ENCODE measurements at places on chromosomes 6 and 20. TPM values are rescaled to one million over a fixed set of nuclear protein-coding genes. Genes with fewer than 3 reads are reported as not detected.

Gene SAMD10
- total RNA-seq = 0.83 TPM

Gene OOEP
- not detected for total RNA-seq

Gene STX11
- 6.2 TPM for total RNA-seq

Gene LRRC1
- total RNA-seq = 4.4 TPM

Gene CST11
- not detected for total RNA-seq

Gene NT5DC1
- 2.6 TPM for total RNA-seq

Gene NFATC2
- total RNA-seq = 12.1 TPM

Gene RBBP8NL
- 0.35 TPM for total RNA-seq

Gene HINT3
- total RNA-seq = 18.6 TPM

Gene CRYBG1
- total RNA-seq = 6.9 TPM

Gene ILRUN
- 44.7 TPM for total RNA-seq

Gene GPR6
- not detected for total RNA-seq

Gene EPB41L2
- total RNA-seq = 237 TPM

Gene STMN3
- total RNA-seq = 21.7 TPM

Gene HDGFL1
- total RNA-seq = not detected

GRCh38 chr6:123380257-123380656 lies 256.5 kb downstream of the TRDN start:
- H3K4me3 ChIP-seq = no peak overlapping the region
- H3K4me1 ChIP-seq = no peaks in the 10 kb centered on the region
- no peaks in the 10 kb centered on the region for H3K27me3 ChIP-seq

DNA sequence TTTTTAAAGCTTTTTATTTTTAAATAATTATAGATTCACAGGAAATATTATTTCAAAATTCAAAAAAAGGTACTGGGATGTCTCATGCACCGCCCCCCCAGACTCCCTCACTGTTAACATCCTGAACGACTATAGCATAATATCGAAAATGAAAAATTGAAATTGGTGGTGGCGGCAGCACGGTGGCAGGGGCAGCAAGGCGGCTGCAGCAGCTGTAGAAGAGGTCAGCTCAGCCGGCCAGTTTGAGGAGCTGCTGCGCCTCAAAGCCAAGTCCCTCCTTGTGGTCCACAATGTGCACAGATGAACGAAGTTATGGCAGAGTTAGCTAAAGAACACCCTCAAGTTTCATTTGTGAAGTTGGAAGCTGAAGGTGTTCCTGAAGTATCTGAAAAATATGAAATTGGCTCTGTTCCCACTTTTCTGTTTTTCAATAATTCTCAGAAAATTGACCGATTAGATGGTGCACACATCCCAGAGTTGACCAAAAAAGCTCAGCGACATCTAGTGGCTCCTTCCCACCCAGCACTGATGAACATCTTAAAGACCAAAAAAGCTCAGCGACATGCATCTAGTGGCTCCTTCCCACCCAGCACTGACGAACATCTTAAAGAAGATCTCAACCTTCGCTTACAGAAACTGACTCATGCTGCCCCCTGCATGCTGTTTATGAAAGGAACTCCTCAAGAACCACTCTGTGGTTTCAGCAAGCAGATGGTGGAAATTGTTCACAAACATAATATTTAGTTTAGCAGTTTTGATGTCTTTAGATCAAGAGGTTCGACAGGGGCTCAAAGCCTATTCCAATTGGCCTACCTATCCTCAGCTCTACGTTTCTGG lies 100.8 kb downstream of the FAM217A start:
- H3K36me3 ChIP-seq = no peaks in the 10 kb centered on the region
- peak; percentile 32 for DNase-seq
- no peak overlapping the region for H3K4me3 ChIP-seq
- H3K4me1 ChIP-seq = no peaks in the 10 kb centered on the region
- H3K27ac ChIP-seq = no peak overlapping the region
- H3K27me3 ChIP-seq = no peaks in the 10 kb centered on the region

- H3K27ac ChIP-seq = peak overlapping the region; percentile 9
- H3K27me3 ChIP-seq = no peaks in the 10 kb centered on the region
- no peaks in the 10 kb centered on the region for H3K36me3 ChIP-seq
Observed at GRCh38 chr6:113672491-113673149, 184.5 kb upstream of the MARCKS start.

DNA sequence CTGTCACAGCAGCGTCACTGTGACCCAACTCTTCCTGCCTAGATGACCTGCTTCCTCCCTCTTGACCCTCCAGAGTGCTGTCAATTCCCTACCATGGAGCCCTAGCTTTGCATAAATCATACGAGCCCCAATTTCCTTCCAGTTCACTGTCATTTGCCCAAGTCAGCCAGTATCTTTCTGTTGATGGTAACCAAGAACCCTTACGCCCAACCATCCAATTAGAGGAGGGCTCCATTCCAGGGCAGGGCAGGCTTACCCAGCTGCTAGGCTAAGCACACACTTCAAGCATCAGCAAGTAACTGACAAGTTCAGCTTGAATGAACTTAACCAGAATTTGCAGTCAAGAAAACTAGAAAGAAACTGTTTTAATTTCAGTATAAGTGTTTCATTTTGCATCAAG lies 25.7 kb downstream of the WFDC3 start:
- H3K36me3 ChIP-seq = no peaks in the 10 kb centered on the region
- no peak overlapping the region for H3K4me3 ChIP-seq
- H3K27me3 ChIP-seq = no peaks in the 10 kb centered on the region
- H3K27ac ChIP-seq = no peak overlapping the region
- no peaks in the 10 kb centered on the region for H3K4me1 ChIP-seq

- no peaks in the 10 kb centered on the region for H3K4me1 ChIP-seq
- H3K27me3 ChIP-seq = no peaks in the 10 kb centered on the region
- no peak for DNase-seq
- H3K27ac ChIP-seq = no peak overlapping the region
- H3K4me3 ChIP-seq = no peak overlapping the region
Observed at GRCh38 chr6:44514085-44514484, 126.6 kb downstream of the CDC5L start.

- DNase-seq = no peak
- H3K4me1 ChIP-seq = no peaks in the 10 kb centered on the region
- H3K36me3 ChIP-seq = no peaks in the 10 kb centered on the region
- H3K27ac ChIP-seq = no peak overlapping the region
- H3K27me3 ChIP-seq = no peaks in the 10 kb centered on the region
Observed at GRCh38 chr6:43488667-43489276, 11.4 kb downstream of the TJAP1 start.

GRCh38 chr6:62441182-62441581 lies 155.2 kb upstream of the KHDRBS2 start:
- no peaks in the 10 kb centered on the region for H3K4me1 ChIP-seq
- H3K4me3 ChIP-seq = no peak overlapping the region
- H3K27ac ChIP-seq = no peak overlapping the region
- no peaks in the 10 kb centered on the region for H3K27me3 ChIP-seq

- no peaks in the 10 kb centered on the region for H3K36me3 ChIP-seq
- no peak for DNase-seq
- H3K4me1 ChIP-seq = no peaks in the 10 kb centered on the region
- peak overlapping the region; percentile 21 for H3K27ac ChIP-seq
- no peak overlapping the region for H3K4me3 ChIP-seq
Observed at GRCh38 chr20:48722737-48723191, 105.0 kb downstream of the PREX1 start.

- H3K27me3 ChIP-seq = no peaks in the 10 kb centered on the region
- no peak for DNase-seq
- H3K4me1 ChIP-seq = peaks cover 24% of the 10 kb centered on the region
- peak overlapping the region; percentile 76 for H3K27ac ChIP-seq
- H3K4me3 ChIP-seq = no peak overlapping the region
Observed at GRCh38 chr6:157034436-157035230, 257.5 kb downstream of the ARID1B start.

DNA sequence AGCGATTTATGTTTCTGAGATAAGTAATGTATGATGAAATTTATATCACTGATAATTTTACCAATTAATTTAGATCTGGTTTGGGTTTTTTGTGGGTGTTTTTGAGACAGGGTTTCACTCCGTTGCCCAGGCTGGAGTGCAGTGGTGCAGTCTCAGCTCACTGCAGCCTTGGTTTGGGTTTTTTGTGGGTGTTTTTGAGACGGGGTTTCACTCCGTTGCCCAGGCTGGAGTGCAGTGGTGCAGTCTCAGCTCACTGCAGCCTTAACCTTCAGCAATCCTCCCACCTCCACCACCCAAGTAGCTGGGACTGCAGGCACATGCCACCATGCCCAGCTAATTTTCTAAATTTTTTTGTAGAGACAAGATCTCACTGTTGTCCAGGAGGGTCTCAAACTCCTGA lies 13.0 kb downstream of the MRS2 start:
- H3K27me3 ChIP-seq = no peaks in the 10 kb centered on the region
- no peak overlapping the region for H3K4me3 ChIP-seq
- H3K27ac ChIP-seq = no peak overlapping the region

- no peak for DNase-seq
- H3K27ac ChIP-seq = no peak overlapping the region
- no peaks in the 10 kb centered on the region for H3K27me3 ChIP-seq
Observed at GRCh38 chr6:14131579-14131978, 14.0 kb downstream of the CD83 start.

- no peak overlapping the region for H3K4me3 ChIP-seq
- no peaks in the 10 kb centered on the region for H3K4me1 ChIP-seq
- H3K27ac ChIP-seq = no peak overlapping the region
- H3K27me3 ChIP-seq = no peaks in the 10 kb centered on the region
Observed at GRCh38 chr20:12638633-12639312, 370.0 kb upstream of the SPTLC3 start.

DNA sequence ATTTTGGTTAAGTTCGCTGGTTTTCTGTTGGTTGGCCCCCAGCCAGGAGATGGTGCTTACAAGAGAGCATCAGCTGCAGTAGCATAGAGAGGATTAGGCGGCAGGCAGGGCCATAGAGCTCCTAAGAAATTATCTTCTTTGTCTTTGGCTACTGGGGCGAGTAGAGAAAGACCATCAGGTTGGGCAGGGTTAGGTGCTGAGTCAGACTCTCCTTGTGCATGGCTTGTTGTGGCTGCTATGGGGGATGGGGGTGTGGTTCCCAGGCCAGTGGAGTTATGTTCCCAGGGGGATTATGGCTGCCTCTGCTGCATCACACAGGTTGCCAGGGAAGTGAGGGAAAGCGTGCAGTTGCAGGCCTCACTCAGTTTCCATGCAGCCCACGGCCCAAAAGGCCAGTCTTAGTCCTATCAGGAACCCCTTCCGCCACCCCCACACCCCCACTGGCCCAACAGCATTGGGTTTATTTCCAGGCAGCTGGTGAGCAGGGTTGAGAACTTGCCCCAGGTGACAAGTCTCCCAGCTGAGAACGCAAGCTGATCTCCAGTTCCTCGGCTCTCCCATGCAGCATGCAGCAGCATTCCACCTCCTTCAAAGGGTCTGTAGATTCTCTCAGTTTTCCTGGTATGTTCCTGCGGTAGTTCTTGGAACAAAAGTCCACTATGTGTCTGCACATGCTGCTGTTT lies 243.7 kb downstream of the UTRN start:
- H3K4me3 ChIP-seq = no peak overlapping the region
- no peaks in the 10 kb centered on the region for H3K4me1 ChIP-seq
- no peaks in the 10 kb centered on the region for H3K36me3 ChIP-seq

GRCh38 chr6:82570083-82570482 lies 206.5 kb downstream of the TPBG start:
- H3K4me1 ChIP-seq = no peaks in the 10 kb centered on the region
- H3K27me3 ChIP-seq = no peaks in the 10 kb centered on the region
- no peak for DNase-seq
- H3K27ac ChIP-seq = no peak overlapping the region

- H3K36me3 ChIP-seq = no peaks in the 10 kb centered on the region
- no peak overlapping the region for H3K4me3 ChIP-seq
- H3K4me1 ChIP-seq = no peaks in the 10 kb centered on the region
- no peak overlapping the region for H3K27ac ChIP-seq
Observed at GRCh38 chr20:19554666-19555065, 203.4 kb upstream of the RIN2 start.

- no peaks in the 10 kb centered on the region for H3K27me3 ChIP-seq
- no peaks in the 10 kb centered on the region for H3K36me3 ChIP-seq
- H3K27ac ChIP-seq = peak overlapping the region; percentile 94
Observed at GRCh38 chr6:26053992-26054780, 33.0 kb upstream of the HFE start.

- no peaks in the 10 kb centered on the region for H3K36me3 ChIP-seq
- no peak overlapping the region for H3K27ac ChIP-seq
- peak; percentile 22 for DNase-seq
- peaks cover 19% of the 10 kb centered on the region for H3K4me1 ChIP-seq
Observed at GRCh38 chr6:135183532-135184440, 2.7 kb downstream of the MYB start.

DNA sequence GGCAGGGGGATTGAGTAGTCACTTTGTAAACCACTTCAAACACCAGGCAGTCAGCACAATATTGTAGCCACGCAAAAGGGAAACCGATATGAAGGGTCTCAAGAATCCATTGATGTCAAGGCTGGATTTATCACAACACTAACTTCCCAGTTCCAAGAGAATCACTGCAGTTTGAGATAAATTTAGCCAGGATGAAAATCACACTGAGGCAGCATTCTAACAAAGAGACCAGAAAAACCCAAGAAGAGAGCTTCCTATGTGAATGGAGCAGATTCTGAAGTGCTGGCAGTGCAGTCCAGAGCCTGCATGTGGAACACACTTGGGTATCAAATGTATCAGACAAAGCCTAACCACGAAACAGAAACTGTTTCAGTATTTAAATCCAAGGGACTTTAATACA lies 84.6 kb downstream of the KIF16B start:
- H3K27me3 ChIP-seq = no peaks in the 10 kb centered on the region
- DNase-seq = no peak

Measured in uterus (tissue), 4 donors.